ENCODE measurements at places on chromosomes 2 and 18.
A peak's percentile ranks its signal among the peaks of the same experiment; 100 is the strongest.

- no peak for DNase-seq
Observed at GRCh38 chr2:44680424-44680971, 261.0 kb upstream of the SIX3 start.

DNA sequence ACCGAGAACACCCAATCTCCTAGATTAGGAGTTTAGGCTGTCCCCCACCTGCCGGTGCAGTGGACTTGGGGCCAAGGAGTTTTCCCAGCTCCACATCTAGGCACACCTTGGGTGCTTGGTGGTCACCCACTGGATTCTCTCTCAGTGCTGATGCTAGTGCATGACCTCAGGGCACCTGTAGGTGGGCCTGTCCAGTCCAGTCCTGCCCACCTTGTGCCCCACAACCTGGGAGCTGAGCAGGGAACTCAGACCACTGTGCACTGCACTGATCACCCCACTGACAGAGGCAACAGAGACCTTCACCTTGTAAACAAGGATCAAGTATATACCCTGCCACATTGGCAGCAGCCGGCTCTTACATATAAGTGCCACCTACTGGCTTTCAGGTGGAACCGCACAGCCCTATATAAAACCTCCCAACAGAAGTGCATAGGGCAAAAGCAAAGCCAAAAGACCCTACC is 12.7 kb upstream of the CDH19 start:
- no peak for DNase-seq

DNA sequence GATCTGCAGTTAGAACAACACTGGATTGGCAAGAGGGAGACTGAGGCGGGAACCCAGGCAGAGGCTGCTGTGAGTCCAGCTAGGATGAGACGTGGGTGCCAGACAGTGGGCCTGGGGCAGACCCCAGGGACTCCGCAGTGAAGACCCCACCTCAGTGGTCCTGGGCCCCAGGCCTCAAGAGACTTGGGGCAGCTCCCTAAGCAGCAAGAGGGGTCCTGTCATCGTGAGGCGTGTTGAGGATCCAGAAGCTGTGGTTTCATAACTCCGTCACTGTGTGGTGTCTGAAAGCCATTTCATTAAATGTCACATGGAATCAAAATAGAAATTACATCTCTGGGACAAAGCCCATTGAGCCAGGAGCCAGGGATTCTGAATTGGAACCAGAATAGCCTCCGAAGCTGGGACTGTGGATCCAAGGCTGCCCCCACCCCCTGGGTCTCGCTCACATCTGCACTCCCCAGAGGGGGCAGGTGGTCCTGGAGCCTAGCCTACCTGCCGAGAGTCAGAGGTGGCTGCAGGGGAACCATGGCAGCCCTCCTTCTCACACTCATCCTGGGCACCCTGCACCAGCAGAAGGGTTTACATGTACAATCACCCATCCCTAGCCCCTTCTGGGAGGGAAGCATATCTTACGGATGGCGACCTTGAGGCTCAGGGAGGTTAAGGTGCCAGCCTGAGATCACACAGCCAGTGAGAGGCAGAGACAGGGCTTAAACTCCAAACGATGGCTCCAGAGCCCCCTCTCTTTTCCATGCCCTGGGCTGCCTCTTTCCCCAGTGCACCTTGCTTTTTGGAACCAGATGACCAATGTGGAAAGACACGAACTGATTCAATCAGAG is 23.2 kb downstream of the RRM2 start:
- DNase-seq: no peak

- no peak for DNase-seq
Observed at GRCh38 chr2:240319855-240320203, 115.6 kb upstream of the GPC1 start.

GRCh38 chr2:205460217-205460616 is 222.1 kb upstream of the NRP2 start:
- no peak for DNase-seq

GRCh38 chr2:30181176-30181575 is 34.4 kb downstream of the YPEL5 start:
- no peak for DNase-seq

- DNase-seq: no peak
Observed at GRCh38 chr2:96923810-96924774, 54.2 kb upstream of the SEMA4C start.

GRCh38 chr2:191128172-191128910 is 22.5 kb downstream of the STAT4 start:
- DNase-seq: no peak

GRCh38 chr2:238857959-238858358 is 10.1 kb downstream of the TWIST2 start:
- DNase-seq: no peak

- DNase-seq: peak; percentile 67
Observed at GRCh38 chr2:200223205-200223784, 83.2 kb upstream of the SPATS2L start.

DNA sequence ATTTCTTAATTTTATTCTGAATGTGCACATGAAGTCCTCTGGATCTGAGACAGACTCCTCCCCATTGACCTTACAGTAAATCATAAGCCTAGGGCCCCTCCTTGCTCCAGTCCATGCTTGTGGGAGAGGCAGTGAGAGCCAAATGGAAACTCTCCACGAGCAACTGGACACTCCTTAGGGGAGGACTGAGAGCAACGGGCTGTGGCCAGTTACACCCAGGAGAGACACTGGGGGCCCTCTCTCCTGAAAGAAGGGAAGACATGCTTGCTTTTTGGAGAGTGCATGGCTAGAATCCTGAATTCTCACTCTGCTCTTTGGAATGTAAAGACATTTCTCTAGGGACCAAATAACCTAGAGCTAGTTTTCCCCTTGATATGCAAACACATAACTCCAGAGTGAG is 49.0 kb upstream of the BIN1 start:
- DNase-seq: no peak

DNA sequence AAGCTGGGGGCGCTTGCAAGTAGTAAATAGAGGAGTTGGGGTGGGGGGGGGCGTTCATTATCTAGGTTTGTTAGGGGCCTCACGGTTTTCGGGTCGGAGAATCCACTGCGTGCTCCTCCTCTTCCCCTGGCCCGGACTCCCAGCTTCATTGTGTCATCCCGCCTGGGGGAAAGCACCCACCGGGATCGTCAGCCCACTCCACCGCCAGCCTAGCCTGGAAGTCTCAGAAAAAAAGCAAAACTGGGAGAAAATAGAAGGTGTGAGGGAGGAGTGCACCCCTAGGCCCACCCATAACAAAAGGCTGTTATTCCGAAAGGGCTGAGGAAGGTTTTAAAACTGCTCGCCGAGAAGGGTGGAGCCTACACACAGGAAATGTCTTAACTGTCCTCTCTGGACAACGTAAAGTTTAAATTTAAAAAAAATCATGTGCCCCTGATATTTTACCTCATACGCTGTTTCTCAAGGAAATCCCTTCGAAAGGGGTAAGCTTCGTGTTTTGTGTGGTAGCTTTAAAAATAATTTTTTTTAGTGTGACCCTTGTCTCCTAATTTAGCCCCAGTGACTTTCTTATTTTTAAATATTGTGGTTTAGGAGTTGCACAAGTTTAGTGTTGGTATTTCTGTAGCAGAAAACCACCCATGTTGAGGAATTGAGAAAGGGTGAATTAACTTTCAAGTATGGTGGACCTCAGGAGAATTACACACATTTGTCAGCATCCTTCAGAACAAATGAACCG is 104.2 kb downstream of the SPTBN1 start:
- no peak for DNase-seq

- DNase-seq: no peak
Observed at GRCh38 chr2:189013031-189013430, 38.9 kb downstream of the COL3A1 start.

DNA sequence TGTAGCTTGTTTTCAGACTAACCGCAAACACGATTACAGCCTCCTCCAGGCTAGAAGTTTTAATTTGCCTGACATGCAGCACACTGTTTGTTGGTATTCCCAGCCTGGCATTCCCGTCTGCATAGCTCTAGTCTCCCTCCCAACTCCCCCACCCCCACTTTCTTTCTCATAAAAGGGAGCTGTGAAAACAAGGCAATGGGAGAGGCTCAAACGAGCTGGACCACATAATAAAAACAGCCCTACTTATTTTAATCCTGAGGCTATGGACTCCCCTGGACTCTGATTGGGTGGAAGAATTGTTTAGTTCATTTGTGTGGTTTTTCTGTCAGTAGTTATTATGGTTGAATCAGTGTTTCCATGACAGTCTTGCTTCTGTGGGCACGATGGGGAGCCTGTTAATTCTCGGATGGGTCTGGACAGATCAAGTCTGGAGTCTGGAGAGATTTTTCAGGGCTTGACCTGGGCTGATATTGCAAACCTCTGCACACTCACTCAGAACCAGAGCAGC is 1.2 kb downstream of the STON1 start:
- DNase-seq: peak; percentile 95

GRCh38 chr18:73711256-73711655 is 436.4 kb downstream of the FBXO15 start:
- DNase-seq: no peak

DNA sequence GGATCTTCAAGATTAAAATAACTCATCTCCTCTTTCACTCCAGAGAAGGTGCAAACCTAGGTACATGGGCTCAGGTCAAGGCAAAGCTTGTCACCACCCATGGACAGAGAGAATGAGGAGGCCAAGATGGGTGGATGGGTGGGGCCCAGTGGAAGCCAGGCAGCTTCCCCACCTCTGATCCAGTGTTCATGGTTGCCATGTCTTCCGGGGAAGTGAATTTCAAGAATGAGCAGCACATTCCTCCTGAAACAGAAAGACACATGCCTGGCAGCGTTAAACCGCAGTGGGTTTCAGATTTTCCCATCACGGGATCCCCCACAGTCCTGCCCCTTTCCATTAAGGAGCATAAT is 301.7 kb downstream of the EIPR1 start:
- DNase-seq: no peak

- no peak for DNase-seq
Observed at GRCh38 chr2:64210816-64211215, 66.6 kb upstream of the PELI1 start.

DNA sequence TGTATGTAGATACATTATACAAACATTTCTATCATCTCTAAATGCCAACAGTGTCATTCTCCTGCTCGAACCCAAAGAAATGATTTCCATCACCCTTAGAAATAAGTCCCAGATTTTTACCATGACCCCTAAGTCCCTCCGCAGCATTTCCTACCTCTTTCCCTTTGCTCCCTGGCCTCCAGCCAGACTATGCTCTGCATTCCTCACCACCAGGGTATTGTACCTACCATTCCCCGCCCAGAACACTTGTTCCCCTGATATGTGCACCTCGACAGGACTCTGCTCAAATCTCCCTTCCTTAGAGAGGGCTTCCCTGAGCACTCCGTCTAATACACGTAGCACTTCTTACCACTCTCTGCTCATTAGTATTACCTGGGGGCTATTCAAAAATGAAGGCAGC is 630.2 kb downstream of the ARHGAP15 start:
- no peak for DNase-seq

DNA sequence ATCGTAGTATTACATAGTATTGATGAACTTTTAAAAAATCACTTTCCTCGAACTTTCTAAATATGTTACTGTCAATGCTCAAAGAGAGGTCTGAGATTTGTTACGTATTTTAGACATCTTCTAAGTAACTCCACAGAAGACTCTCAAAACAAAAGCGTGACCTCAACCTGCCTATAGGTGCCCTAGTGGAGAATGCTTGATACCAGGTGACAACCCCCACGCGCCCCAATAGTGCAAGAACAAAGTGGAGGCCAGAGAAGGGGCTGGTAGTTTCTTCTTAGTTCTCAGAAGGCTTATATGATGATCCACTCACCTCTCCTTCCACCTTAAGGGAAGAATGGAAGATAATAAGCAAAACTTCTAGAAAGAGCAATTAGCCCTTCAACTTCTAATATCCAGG is 102.6 kb downstream of the ANKRD44 start:
- no peak for DNase-seq

GRCh38 chr18:59026831-59027410 is 112.8 kb upstream of the SEC11C start:
- no peak for DNase-seq

DNA sequence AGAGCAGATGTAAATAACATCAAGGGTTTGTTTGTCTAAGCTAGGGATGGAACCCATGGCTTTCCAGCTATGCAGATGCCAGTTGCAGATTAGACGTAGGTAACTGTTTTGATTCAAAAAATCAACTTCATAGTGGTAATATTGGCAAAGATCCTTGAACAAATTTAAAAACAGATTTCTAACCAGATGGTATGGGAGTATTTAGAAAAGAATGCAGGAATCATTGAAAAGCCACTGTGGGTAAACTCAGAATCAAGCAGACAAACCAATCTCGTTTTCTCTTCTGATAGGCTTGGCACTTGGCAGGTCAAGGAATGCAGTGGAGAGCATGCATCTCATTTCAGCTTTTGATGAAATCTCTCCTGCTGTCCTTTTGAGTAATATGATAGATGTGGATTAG is 377.5 kb downstream of the CLIP4 start:
- no peak for DNase-seq

DNA sequence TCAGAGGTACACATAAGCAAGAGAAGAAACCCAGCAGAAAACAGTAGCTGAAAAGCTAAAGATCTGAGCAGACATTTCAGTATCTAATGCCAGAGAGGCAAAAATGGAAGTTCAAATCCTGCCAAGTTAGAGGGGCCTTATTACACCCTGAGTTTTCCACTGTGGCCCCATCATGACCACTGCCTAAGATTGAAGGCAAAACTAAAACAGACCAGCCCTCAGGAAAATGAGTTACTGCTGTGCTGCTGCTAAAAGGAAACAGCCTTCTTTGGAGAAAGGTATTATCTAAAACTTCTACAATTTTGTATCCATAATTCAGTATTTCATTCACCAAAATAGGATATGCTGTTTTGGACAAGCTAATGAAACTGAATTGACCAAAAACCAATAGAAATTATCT is 16.8 kb downstream of the PPP1CB start:
- no peak for DNase-seq

GRCh38 chr2:74425523-74425922 is 4.0 kb downstream of the WDR54 start:
- no peak for DNase-seq

DNA sequence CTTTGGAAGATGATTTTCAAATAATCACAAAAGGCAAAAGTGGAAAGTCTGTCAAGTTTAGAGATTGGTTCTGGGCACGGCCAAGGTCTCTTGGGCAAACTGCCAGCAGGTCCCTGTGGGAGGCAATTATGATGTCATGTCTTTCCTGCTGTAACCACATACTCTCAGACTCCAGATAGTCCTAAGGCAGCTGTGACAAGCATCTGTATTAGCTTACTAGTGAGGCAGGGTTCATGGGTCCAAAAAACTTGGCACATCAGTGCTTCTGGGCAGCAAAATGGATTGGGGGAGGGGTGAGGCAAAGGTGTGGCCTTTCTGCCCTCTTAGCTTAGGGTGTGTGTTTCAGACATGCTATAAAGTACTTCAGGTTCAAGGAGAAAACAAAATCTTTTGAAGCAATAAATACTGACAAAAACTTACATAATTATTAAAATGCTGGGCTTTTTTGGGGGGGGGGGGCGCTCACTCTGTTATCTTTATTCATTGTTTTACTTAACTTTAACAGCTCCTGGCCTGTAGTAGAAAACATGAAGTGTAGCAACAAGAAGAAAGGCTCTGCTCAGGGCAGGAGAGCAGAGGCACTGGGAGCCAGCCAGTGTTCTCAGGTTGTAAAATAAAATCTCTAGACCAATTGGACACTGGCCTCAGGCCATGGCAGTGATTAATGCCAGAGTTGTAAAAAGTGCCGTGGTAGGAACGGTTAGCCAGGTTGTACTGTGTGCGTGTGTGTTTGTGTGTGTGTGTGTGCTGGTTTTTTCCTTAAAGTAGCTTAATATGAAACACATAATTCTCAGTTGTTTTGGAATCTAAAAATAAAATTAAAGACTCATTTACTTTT is 14.3 kb upstream of the TANC1 start:
- DNase-seq: peak; percentile 79

- DNase-seq: no peak
Observed at GRCh38 chr2:239113171-239113570, 265.3 kb downstream of the TWIST2 start.

- no peak for DNase-seq
Observed at GRCh38 chr2:173654896-173655265, 300.2 kb downstream of the CDCA7 start.

GRCh38 chr2:45012733-45013132 is 3.5 kb upstream of the SIX2 start:
- no peak for DNase-seq

Measured in AG09309 (cell line).